Stimulated activated CD8-positive, alpha-beta memory T cell treated with anti-CD3 and anti-CD28 coated beads, Interleukin-15, amount 100 ng/mL, for 1 hour (primary cell): ENCODE measurements at places on chromosomes 12 and 14.

- no peak for DNase-seq
Measured at GRCh38 chr12:110015132-110015531, 15.9 kb downstream of the ANKRD13A start.

DNA sequence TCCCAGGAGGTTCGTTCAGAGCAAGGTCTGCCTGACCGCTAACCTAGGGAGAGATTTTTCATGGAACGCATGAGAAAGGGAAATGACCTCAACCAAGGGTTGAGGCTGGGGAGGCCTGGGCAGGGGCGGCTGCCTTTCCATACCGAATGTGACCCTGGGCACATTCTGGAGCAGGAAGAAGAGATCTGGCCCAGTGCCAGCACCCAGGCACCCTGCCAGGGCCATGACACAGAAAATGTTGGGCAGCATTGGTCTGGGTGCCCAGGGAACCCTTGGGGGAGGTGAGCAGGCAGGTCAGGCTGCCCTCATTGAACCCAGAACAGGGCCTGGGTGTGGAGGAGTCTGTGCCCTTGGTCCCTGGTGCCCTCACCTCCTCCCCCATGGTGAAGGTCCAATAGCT lies 106.8 kb downstream of the CALM1 start:
- no peak for DNase-seq

- DNase-seq, result no peak
Measured at GRCh38 chr14:59044707-59045106, 143.8 kb upstream of the DAAM1 start.

GRCh38 chr14:105086833-105087307 lies 21.6 kb upstream of the GPR132 start:
- DNase-seq, result peak; percentile 68

DNA sequence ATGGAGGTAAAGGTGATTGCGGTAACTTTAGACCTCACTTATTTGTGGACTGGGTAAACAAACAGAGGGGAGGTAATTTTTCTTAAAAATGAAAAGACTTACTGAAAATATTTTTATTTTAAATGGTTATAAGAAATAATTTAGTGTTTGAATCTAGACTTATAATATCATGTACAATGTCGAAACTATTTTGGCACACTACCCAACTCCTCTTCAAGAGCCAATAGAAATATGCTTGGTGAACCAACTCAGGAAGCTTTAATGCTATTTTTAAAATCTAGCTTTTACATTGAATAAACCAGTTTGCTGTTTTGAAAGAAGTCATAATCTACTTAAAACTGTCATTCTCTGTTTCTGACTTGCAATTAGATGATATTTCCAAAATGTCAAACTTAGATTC lies 175.8 kb upstream of the NPAS3 start:
- no peak for DNase-seq
